ACHN (cell line): ENCODE measurements at places on chromosomes 12 and 14.

DNA sequence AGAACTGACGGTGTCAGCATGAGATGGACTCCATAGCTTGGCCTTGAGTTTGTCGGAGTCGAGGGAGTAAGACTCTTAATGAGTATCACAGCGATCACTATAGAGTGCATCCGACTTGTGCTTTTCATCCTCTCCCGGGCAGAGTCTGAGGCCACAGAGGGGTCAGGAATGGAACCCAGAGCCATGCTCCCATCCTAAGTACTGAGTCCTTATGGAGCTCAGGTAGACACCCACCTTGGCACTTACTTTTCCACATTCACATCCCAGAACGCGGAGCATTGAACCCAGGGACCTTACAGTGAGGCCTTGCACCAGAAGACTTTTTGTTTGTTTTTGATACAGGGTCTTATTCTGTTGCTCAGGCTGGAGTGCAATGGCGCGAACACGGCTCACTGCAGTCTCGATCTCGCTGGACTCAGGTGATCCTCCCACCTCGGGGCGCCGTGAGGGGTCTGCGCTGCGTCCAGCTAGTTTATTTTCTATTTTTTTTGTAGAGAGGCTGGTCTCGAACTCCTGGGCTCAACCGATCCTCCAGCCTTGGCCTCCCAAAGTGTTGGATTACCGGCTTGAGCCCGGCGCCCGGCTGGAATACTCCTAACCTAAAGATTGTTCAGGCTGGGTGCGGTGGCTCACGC is 719 bp upstream of the SRSF9 start:
- peak; percentile 38 for DNase-seq

DNA sequence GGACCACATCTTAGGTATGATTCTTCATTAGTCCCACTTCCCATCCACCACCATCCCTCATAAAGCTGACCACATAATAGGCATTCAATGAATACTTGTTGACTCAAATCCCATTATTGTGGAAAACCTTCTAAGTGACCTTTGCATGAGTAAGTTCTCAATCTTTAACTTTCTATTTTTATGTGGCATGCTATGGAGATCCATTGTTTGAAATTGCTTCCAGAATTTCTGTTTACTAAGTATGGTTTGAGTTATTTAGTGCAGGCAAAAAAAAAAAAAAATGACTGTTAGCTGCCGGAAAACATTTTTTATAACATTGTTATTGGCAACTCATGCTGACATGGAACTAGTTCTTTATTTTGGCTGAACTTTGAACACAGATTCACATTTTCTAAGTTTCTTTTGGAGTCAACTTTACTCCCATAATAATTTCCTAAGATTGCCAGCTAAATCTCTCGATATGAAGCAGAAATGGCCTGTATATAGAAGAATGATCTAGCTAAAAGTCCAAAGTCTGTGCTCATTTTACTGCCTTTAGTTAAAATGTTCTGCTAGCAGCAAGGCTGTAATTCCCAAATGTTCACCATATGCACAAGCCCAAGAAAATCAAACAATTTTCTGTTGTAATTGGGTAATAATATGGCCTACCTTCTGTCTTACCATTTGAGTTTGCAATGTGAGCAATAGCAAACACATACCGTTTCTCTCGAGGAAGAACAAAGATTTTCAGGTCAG is 77.9 kb downstream of the PTGER2 start:
- DNase-seq, result no peak

DNA sequence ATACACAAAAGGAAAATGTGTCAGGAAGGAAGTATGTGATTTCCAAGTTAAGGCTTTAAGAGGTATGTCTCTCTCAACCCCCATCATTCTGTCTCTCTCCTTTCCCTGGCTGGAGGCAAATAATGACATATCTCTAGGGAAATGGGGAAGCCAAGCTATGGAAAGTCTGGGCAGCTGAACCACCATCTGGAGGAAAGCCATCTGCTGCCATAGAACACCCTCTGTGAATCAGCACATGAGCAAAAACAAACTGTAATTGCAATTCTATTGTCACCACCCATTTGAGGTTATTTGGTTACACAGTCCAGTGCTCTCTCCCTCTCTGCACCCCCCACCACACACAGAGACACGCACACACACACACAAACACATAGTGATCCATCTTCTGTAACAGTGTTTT is 766.2 kb downstream of the FLRT2 start:
- DNase-seq, result no peak

GRCh38 chr14:34837801-34838322 is 37.3 kb downstream of the BAZ1A start:
- DNase-seq, result no peak

DNA sequence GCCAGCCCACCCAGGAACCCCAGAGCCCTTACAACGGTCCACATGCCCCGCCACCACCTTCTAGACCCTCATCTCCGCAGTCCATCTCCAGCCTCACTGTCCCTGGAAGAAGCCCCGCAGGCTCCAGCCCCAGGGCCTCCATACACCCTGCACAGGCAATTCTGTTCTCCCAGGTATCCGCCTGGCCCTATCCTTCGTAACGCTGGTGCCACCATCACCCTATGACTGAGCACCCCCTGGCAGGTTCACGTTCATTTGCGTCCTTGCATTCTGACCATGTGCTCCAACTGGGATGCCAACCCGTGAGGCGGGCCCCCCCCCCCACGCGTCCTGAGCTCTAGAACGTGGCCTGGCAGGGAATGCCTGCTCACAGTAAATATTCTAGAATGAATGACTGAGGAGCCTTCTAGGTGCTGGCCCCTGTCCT is 675 bp upstream of the SCARB1 start:
- DNase-seq, result no peak

DNA sequence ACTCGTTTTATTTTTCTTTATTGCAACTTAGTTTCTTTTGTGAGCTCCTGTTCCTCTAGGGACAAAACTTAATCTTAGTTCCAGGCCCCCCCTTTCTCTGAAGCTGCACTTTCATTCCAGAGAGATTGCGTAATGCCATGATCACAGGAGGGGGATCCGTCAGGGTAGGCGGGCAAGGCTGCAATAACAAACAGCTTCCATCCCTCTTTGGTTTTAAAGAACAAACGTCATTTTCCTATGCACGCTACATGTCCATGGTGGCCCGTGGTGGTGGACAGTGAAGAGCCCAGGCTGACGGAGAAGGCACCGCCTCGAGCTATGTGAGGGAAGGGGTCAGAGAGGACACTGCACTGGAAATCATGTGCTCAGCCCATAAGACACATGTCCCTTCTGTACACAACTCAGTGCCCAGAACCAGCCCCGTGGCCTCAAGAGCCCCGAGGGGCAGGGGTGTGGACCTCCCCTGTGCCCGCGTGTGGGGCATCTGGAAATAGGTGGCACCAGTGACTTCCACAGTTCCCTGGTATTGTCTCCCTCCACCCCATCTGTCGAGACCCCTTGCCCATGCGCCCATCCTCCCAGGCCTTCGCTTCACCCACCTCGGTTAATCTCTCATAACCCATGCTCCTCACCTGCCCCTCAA is 161.4 kb downstream of the ADGRD1 start:
- no peak for DNase-seq

DNA sequence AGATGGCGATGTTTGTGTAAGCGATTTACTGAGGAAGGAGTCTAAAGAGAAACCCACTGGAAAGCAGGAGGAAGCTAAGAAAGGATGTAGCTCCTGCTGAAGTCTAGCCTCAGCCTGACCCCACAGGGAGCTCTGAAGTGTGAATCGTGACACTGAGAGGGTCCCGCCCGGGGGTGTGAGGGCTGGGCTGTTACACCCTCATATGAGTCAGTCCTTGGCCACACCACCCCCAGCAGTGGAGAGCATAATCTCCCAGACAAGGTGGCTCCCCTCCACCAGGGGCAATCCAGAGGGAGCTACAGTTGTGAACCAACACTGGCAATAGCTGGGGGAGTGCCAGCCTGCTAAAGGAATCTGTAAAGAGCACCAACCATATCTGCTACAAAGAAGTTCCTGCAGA is 31.5 kb downstream of the SVOP start:
- DNase-seq, result no peak

DNA sequence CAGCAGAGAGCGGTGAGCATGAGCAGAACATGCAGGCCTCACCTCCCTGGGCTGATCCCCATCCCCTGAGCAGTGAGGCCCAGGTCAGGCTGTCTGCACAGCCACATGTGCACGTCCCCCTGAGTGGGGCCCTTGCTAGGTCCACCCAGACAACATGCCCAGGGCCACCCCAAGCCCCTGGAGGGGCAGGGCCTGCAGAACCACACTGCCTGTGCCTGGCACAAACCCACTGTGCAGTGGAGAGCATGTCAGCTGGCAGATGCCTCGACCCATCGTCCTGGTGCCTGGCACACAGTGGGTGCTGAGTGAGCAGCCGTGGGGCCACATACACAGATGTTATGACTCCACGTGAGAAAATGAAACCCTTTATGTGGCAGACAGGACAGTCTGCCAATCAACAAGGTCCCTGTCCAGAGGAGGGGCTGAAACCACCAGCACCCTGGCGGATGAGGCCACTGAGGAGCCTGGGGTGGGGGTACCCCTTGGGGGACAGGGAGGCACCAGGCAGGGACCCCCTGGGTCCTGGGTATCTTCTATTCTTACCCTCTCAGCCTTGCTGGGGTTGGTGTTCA is 8.3 kb downstream of the ANHX start:
- DNase-seq, result no peak

GRCh38 chr14:20343092-20343861 is at the start of gene PARP2:
TSS of gene PARP2 (plus strand) at chr14:20343635. CDS start at chr14:20343642, 7 bp downstream.
- peak; percentile 98 for DNase-seq

GRCh38 chr14:99213527-99213971 is 58.4 kb downstream of the BCL11B start:
- no peak for DNase-seq

GRCh38 chr14:72154645-72155378 is 222.6 kb downstream of the RGS6 start:
- DNase-seq, result no peak

DNA sequence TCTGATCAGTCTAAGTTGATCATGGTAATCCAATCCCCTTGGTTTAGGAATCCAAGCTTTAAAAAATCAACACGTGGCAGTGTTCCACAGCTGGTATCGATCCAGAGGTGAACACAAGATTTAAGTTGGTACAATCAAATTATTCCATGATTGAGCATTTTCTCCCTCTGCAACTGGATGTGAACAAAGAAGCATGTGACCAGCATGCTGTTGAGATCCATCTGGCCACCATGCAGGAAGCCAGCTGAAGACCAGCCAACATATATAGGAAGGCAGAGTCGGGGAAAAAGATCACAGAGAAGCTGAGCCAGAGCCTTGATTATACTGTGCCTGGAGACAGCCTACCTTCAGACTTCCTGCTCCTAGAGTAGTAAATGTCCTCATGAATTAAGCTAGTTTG is 158.3 kb downstream of the SEC23A start:
- DNase-seq, result no peak

DNA sequence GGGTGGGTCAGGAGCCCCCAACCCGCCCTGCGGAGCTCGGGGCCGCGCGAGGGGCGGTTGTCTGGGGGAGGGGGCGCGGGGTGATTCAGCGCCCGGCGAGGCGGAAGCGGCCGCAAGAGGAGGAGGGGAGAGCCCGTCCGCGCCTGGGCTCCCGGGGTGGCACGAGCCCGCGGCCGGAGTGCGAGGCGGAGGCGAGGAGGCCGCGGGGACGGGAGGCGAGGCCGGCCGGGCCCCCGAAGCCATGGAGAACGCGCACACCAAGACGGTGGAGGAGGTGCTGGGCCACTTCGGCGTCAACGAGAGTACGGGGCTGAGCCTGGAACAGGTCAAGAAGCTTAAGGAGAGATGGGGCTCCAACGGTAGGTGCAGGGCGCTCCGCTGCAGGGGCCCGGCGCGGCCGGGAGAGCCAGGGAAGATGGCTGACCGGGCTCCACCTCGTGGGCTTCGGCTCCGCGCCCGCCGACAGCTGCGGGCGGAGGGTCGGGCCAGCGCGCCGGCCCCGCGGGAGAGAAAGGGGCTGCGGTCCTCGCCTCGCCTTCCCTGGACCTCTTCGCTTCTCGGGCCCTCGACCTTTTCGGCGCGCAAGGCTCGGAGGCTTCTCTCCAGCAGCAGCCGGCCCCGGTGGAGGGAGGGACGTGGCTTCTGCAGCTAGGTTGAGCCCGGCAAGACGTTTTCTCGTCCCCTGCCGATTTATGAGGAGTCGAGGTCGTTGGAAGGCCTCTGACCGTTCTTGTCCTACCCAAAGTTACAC is 677 bp downstream of the ATP2A2 start:
- DNase-seq, result peak; percentile 79

- peak; percentile 97 for DNase-seq
Measured at GRCh38 chr12:65602610-65603295, 221.5 kb upstream of the HMGA2 start.

GRCh38 chr12:96392397-96392796 is 7.8 kb downstream of the CDK17 start:
- no peak for DNase-seq

- DNase-seq, result peak; percentile 74
Measured at GRCh38 chr12:4356041-4356327, 23.5 kb downstream of the FGF23 start.

DNA sequence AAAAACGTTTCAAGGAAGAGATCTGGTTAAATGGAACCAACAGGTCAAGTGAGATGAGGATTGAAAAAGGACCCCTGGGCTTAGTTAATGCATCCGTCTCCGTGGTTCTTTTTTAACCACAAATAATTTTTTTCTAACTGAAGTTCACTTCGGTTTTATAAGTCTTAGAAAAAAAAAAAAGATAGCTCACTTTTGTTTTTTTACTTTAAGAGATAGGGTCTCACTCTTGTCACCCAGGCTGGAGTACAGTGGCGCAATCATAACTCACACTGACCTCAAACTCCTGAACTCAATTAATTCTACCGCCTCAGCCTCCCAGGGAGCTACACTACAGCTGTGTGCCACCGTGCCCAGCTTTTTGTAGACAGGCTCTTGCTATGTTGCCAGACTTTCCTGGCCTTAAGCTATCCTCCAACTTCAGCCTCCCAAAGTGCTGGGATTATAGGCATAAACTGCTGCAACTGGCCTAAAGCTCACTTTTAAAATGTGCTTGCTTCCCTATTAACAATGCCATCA is 11.8 kb downstream of the HNRNPC start:
- no peak for DNase-seq

GRCh38 chr14:49363821-49364751 is 222.1 kb downstream of the RPS29 start:
- no peak for DNase-seq

GRCh38 chr12:120408771-120409170 is 29.1 kb upstream of the COX6A1 start:
- DNase-seq, result no peak

GRCh38 chr12:49170924-49171323 is 18.0 kb downstream of the TUBA1A start:
- no peak for DNase-seq

- DNase-seq, result no peak
Measured at GRCh38 chr14:63663428-63664341, 22.0 kb upstream of the WDR89 start.

GRCh38 chr12:63814146-63814772 is 30.2 kb upstream of the SRGAP1 start:
- DNase-seq, result no peak

DNA sequence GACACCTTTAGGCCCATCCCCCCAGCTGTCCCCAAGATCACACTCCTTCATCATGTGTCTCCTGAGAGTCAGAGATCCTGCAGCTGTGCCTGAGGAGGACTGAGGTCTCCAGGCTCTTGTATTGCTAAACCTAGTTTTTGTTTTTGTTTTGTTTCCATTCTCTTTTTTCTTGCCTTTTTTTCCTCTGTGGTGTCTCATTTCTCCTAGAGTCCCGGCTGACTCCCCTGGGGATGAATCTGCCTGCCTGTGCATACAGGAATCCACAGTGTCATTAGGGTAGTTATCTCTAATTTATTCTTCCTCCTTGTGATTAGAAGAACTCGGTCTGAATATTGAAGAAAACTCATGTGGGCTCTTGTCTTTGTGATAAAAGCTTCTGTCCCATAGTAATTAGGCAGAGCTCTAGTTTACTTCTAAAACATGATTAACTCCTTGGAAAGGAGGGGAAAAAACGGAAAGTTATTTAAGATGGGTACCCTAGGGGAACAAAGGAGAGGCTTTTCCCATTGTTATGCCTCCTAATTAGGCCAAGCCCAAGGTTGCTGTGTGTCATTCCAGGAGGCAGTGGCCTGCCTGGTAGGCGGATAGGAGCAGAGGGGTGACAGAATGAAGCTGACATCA is 343.2 kb downstream of the ZFP36L1 start:
- DNase-seq, result no peak
